ENCODE measurements at places on chromosomes 6 and 20. TPM values are rescaled to one million over a fixed set of nuclear protein-coding genes. Genes with fewer than 3 reads are reported as not detected.

BMP6 gene
- total RNA-seq: 0.37 TPM

MDFI gene
- 205 TPM for total RNA-seq

GRCh38 chr20:17281478-17281877, 54.6 kb downstream of the PCSK2 start:
- DNase-seq: peak; percentile 38

- no peak for DNase-seq
Observed at GRCh38 chr6:41348934-41349333, 13.5 kb downstream of the NCR2 start.
